ENCODE measurements at places on chromosomes 1 and 21. TPM values are rescaled to one million over a fixed set of nuclear protein-coding genes. Genes with fewer than 3 reads are reported as not detected.

The FAM177B gene
- 0.53 TPM for total RNA-seq

DNA sequence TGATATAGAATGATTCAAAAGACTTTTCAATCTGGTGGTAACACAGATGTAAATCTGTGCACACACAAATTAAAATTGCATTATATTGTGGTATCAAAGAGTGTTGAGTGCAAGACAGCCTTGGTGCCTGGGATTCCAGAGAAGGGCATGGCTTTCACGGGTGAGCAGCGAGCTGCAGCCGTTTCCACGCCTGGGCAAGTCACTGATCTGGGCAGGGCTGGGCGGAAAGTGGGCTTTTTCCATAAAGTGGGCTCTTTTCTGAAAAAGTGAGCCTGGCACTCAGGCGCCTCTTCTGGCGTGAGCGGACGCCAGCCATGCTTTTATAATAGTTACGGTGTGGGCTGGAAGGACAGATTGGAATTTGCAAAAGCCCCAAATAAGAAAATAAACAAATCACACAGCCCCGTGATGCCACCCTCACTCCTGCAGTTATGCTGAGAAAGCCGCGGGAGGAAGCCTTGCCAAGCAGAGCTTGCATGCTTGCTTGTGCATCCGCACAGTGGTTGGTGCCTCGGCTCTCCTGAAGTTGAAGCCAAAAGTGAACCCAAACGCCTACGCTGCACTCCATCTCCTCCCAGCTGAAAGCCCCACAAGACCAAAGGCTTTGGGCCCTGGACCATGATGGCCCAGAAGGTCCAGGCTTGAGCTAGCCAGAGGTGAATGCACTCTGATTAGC lies 7.1 kb upstream of the C1orf115 start:
- no peak for DNase-seq

DNA sequence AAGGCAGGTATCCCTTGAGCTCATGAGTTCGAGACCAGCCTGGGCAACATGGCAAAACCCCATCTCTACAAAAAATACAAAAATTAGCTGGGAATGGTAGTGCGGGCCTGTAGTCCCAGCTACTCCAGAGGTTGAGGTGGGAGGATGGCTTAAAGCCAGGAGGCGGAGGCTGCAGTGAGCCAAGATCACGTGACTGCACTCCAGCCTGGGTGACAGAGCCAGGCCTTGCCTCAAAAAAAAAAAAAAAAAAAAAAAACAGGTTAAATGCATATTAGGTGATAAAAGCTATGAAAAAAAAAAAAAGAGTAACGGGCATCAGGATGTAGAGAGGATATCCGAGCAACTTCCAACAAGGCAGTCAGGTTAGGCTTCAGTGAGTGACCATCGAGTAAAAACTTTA lies 2.8 kb upstream of the SRRM1 start:
- DNase-seq = no peak

GRCh38 chr21:46442938-46443337 lies 15.8 kb upstream of the DIP2A start:
- DNase-seq = no peak

All from activated naive CD4-positive, alpha-beta T cell treated with anti-CD3 and anti-CD28 coated beads, Interleukin-2, amount 50 U/mL, for 72 hours (primary cell).